ENCODE measurements at places on chromosomes 3 and 15. TPM values are rescaled to one million over a fixed set of nuclear protein-coding genes. Genes with fewer than 3 reads are reported as not detected.

The LOXL1 gene
- 313 TPM for total RNA-seq

The NAA80 gene
- total RNA-seq, result 13.7 TPM

The CAMP gene
- not detected for total RNA-seq

The STARD5 gene
- total RNA-seq, result 30.1 TPM

The HTR3E gene
- not detected for total RNA-seq

The GOLGA8K gene
- not detected for total RNA-seq

The TMC3 gene
- under 0.01 TPM for total RNA-seq

The ALG1L2 gene
- total RNA-seq, result not detected

The CYP8B1 gene
- not detected for total RNA-seq

The ZNF660 gene
- total RNA-seq, result 1.3 TPM

The TRIM42 gene
- not detected for total RNA-seq

The STRA6 gene
- total RNA-seq, result 3.5 TPM

The STRIT1 gene
- total RNA-seq, result not detected

The MDFIC2 gene
- not detected for total RNA-seq

The SLC9C1 gene
- total RNA-seq, result not detected

The B2M gene
- 1,811 TPM for total RNA-seq

The ASB14 gene
- total RNA-seq, result not detected

The IL17RB gene
- not detected for total RNA-seq

The BCHE gene
- total RNA-seq, result 54.6 TPM

The PYGO1 gene
- total RNA-seq, result 8.2 TPM

All from pericardium fibroblast (primary cell).